EL (cell line): ENCODE measurements at places on chromosomes 3 and 15.
A peak's percentile ranks its signal among the peaks of the same experiment; 100 is the strongest.

- DNase-seq: no peak
Measured at GRCh38 chr3:14357463-14357862, 44.9 kb upstream of the SLC6A6 start.

DNA sequence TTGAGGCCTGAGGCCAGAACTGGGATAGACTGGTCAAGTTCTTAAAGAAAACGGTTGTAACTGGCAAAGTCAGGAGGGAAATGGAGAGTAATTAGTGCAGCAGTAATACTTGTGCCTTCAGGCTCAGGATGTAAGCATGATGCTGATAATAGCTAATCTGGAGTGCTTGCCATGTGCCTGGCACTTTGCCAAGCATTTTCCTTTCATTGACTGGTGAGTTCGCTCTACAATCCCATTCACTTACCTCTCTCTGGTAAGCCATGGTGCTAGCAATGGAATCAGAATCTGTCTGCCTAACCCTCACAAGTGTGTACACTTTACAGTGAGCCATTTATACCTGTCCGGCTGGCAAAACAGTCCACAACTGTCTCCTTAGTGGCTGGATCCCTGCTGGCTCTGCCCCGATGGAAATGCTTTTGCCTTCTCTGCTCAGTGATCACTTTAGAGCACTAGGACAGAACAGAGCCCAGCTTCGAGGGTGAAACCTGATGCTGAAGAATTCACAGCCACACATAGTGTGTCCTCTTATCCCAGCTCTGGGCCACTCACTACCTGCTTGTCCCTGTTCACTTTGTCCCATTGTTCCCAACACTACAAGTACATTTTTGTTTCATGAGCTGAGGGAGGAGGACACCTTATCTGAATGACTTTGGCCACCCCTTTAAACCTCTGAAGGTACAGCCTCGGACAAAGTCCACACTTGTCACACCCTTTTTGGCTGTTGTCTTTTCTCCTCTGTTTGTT lies 10.3 kb downstream of the CHP1 start:
- DNase-seq: no peak

DNA sequence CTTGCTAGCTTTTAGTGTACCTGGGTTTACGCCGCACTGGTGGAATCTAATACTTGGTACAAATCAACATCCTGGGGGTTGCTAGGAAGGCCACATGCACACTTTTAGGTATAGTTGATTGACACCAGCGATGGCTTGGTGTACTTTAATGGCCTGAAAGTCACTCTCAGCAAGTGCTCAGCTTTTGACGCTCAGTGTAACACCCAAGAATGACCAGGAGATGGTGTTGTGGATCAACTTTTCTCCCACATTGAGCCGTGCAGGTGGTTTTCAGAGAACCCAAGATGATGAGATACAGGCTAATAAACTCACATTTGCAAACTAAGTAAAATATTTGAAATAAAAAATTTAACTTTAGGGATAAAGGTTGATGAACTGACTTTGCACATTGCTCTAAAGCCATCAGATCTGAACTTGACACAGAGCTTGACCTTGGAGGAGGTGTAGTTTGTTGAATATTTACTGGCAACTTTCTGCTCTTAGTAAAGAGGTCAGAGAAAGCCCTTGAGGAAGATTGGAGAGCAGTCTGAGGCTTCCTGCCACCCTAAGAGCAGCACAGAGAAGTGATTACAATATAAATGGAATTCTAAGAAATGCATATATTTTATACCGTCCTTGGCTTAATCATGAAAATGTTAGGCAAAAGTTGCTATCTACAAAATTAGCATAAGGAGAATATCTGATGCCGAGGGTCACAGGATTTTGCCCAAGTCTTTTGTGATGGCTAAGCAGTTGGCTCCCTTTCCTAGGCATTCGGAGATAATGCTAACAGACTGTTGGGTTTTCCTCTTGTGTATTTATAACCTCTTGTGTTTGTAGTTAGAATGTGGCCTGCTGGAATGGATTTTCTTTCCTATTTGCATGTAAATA lies 143.4 kb upstream of the RASGRP1 start:
- DNase-seq: peak; percentile 69

- DNase-seq: no peak
Measured at GRCh38 chr15:78023081-78023665, 54.3 kb downstream of the TBC1D2B start.

DNA sequence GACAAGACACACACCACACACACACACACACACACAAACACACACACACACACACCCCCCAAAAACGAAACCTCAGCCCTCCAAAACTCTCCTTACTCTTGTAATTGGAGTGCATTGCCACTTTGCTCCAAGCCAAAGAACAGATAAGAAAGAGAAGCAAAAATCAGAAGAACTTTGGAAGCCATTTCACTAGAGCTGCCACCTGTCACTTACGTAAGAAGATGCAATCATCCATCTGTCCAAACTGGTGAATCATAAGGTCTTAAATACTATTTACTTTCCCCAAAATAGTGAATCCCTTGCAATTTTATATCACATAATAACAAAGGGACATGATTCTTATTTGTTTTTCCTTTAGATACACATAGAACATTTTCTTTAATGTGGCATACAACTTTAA lies 285.4 kb downstream of the ZBTB20 start:
- DNase-seq: no peak

- DNase-seq: no peak
Measured at GRCh38 chr15:45589256-45589655, 2.1 kb downstream of the BLOC1S6 start.

- peak; percentile 88 for DNase-seq
Measured at GRCh38 chr3:42652611-42653302, 740 bp upstream of the ZBTB47 start.

DNA sequence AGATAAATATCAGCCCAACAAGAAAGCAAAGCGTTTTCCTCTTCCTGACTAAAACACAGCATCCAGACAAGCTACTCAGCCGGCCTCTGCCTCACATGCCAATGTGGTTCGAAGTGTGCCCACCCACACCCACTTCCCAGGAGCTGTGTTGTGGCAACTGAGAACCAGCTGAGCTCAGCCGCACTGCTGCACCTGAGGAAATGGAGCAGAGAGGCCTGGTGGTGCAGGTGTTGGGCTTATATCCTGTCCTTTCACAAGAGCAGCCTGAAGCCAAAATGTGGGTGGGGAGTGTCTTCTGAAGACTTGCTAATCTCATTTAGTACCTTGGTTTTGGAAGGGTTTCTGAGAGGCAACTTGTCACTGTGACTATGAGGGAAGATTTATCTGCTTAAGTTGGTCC lies 23.0 kb upstream of the RETNLB start:
- no peak for DNase-seq

- DNase-seq: no peak
Measured at GRCh38 chr15:96343113-96344059, 12.9 kb downstream of the NR2F2 start.

- DNase-seq: peak; percentile 91
Measured at GRCh38 chr15:67076147-67076843, 10.9 kb downstream of the SMAD3 start.

- no peak for DNase-seq
Measured at GRCh38 chr3:102098130-102098885, 249.0 kb downstream of the NFKBIZ start.

- DNase-seq: no peak
Measured at GRCh38 chr3:108054935-108055334, 35.9 kb downstream of the CD47 start.

DNA sequence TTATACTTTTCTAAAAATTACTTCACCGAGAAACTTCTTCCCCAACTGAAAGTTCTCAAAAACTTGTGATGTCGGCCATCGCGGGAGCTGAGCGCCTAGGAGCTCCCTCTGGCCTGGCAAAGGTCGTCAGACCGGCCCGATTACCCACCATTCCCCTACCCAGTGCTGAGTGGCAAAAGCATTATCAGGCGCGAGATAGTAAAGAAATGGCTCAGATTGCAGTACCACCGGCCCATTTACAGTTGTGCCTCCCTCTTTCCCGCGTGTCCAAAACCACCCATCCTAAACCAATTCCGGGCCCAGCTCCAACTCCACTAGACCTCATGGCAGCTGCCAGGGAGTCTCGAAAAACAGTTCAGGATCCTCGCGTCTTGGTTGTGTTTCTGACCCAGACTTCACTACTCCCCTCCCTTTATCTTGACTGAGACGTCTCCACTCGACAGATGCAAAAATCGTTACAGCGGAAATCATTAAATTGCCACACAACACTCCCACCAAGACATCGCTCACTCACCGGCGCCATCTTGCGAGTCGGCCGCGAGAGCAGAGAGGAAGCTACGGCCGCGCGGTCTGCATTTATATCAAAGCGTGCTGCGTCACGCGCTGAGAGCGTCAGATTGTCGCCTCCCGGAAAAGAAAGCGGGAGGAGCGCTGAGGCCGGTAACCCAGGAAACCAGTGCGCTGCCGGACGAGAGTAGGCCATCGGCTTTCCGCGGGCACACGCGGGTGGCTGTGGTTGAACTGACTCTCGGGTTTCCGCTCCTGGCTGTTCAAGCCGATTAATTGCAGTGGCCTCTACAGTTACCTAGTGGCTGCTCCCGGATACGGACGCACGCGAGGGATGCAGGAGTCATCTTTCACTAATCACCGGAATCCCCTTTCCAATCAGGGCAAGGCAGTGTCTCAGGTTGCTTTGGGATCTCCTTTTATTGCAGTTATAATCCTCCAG lies at the start of gene RPL22L1:
RPL22L1 (minus strand) TSS at position 551 of the 949 bp plus-strand sequence; CDS start at position 523, 28 bp downstream.
- peak; percentile 97 for DNase-seq

DNA sequence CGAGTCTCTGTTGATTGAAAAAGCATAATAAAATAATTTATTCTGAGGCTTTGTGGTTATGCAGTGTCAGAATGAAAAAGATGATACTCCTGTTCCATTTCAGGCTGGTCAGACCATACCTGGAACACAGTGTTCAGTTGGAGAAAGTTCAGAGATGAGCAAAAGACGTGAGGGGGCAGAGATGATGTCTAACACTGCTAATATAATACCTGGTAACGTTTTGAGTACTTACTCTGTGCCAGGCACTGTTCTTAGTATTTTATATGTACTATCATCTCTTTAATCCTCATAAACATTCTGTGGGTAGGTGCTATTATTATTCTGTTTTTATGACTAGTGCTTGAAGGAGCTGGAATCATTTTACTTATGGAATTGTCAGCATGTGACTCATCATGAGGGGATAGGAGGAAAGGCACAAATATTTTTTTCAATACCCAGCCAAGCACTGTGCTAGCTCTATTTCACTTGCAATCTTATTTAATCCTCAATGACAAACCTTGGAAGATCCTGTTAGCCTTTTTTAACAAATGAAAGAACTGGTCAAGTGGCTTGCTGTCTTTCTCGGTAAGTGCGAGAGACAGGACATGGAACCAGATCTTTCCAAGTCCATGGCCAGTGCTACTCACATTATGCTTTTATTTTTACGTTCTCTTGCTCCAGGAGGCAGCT lies 31.8 kb downstream of the IQGAP1 start:
- DNase-seq: peak; percentile 91

DNA sequence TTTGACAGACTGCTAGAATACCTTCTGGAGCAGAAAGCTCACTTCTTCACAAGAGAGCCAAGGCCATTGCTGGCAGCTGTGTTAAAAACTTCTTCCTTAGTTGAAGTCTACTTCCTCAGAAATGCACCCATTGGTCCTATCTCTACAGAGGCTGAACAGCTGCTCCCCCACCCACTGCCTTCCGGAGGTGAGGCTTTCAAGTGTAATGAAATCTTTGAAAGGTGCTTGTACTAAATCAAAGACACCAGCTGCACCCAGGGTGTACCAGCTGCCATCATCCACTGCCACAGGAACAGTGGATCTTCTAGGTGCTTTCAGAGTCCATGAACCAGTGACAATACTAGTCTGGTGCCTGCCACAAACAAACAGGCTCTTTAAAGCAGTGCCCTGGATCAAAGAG lies 26.4 kb upstream of the HERC1 start:
- DNase-seq: no peak

DNA sequence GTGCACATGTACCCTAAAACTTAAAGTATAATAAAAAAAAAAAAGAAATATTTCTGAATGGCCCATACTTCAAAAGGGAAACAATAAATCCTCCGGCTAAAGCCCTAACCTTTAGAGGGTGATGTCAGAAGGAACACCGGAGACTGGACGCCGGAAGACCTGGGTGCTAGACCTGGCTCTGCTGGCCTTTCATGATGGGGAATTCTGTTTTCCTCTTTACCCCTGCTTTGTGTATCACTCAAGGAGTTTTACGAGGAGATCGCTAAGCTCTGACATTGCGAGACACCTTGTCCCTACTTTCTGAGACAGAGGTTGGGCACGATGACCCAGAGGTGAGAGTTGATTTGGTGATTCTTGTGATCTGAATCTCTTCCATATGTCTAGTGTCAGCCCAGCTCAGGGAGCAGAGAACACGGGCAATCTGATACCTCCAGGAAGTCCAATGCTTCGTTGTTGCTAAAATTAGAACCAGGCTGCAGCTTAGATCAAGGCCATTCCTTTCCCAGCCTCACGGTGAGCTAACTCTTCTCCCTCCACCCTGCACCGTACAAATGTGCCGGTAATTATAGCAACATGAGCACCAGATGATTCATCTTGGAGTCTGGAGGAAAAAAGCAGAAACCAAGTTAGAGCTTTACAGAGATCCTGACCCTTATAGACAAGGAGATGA lies 42.0 kb upstream of the CFAP161 start:
- peak; percentile 74 for DNase-seq

DNA sequence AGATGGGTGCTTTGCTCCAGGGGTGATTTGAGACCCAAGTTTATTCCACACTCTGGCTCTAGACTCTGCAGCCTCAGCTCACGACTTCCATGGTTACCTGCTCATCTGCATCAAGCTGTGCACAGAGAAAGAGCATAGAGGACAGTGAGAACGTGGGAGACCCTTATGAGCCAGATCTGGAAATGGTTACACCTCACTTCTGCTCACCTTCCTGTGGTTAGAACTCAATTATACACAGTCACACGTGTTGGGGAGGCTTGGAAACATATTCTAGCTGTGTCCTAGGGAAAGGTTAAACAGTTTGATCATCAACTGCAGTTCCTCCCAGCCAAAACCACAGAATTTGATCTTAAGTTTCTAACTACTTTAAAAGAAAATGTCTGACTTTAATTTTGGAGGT lies 1.8 kb downstream of the FETUB start:
- no peak for DNase-seq

DNA sequence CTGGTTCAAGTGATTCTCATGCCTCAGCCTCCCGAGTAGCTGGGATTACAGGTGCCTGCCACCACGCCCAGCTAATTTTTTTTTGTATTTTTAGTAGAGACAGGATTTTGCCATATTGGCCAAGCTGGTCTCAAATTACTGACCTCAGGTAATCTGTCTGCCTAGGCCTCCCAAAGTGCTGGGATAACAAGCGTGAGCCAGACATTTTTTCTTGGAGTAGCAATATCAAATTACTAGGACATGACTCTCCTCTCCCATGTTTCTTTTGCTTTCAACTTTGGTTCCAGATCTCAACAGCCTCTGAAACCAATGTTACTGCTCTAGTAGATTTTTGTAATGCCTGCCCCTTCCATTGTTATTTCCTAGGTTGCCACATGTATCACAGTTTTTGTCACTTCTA lies 462.0 kb downstream of the GBE1 start:
- DNase-seq: no peak

DNA sequence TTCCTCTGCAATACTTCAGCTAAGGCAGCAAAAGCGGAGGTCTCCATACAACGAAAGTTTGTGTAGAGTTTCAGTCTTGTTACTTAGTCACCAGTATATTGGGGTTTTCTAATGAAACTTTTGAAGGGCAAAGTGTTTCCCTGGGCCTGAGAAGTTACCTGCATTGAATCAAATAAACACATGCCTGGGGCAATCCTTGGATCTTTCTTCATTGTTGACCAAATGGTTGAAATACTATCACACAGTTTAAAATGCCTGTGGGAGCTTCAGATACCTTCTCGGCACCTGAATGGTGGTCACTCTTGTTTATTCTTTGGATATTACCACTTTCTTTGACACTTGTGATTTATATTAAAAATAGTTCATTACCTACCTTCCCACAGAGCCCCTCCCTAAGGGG lies 988 bp upstream of the CHSY1 start:
- DNase-seq: no peak

GRCh38 chr3:133441867-133442270 lies 42.0 kb downstream of the BFSP2 start:
- no peak for DNase-seq
